ENCODE measurements at places on chromosomes 2 and 18.

GRCh38 chr2:60821133-60821469 lies 60.3 kb upstream of the REL start:
- no peak for DNase-seq

GRCh38 chr2:127608061-127609030 lies 37.6 kb upstream of the GPR17 start:
- no peak for DNase-seq

GRCh38 chr2:44169155-44169898 lies 652 bp downstream of the PPM1B start:
- DNase-seq, result peak; percentile 18

DNA sequence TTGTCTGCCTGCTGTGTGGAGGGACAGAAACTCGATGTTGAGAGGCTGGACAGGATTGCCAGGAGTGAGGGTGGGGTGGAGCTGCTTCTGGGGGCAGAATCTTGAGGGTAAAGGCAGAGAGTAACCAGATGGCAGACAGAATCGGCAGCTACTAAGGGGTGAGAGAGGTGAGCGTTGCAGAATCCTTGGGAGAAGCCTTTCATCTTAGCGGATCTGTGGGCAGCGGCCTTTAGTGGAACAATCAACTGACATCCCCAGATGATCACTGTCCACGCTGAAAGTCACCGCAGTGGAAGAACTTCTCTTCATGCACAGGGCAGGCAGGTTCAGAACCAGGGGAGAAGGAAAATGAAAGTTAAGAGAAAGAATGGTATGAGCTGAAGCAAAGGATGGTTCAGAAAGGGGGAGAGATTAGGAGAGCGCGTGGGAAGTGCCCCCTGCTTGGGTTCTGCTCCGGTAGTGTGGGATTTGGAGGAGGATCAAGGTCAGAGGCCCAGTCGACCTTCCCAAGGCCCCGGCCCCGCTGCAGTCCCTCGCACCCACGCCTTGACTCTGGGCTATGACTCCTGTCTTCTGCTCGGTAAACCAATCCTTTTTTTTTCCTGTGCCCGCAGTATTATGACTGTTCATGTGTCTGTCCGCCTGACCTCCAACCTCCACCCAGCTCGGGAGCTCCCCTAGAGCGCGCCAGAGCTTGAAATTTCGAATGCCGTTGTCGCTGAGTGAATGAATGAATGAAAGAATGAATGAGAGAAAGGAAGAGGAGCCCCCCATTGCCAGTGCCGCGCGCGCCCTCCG lies 584 bp downstream of the BOLA3 start:
- DNase-seq, result peak; percentile 25

DNA sequence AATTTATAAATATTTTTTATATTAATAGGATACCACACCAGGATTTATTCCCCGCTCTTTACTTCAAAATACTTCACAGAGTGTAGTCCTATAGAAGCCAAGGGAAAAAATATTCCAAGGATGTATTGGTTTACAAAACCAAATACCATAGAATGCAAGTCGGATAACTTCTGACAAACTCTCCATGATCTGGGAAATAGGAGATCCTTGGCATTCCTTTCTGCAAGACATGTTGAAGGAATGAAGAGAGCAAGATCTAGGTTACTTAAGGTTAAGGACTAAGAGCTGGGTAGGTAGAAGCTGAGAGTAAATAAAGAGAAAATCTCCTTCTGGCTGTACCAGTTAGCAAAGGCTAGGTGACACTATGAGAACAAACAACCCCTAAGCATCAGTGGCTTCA lies 141.2 kb downstream of the LRATD1 start:
- DNase-seq, result no peak
